ENCODE measurements at places on chromosomes 3 and 15.

- DNase-seq: no peak
These were observed 190.0 kb downstream of the PLCH1 start for GRCh38 chr3:155554777-155555451.

DNA sequence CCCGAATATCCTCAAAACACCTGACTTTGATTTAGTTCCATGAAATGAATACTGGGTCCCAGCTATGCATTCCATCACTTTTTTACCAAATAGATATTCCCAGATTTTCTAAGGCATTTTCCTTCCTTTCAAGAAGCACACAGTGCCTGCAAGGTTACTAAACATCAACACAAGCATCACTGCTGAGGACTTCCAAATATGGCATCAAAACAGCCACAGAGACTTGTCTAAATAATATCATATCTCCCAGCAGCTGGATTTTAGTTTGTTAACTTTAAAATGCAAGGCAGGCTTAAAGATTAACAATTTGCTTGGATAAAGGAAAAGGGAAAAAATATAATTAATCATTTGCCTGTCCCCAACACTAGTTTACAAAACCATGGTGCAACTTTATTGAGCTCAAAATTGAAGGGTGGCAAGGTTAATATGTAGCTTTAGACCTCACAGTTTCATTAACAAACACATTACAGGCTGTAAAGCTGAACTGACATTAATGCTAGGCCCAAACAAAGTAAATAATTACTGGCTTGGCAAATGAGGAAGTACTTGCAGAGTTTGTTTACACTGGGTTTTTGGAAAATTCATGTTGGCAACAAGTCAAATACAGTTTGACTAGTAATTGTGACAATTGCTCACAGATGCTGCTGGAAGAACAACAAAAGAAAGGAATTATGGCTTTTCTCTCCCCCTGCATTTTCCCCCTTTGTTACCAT is 401.7 kb upstream of the CDIN1 start:
- no peak for DNase-seq

GRCh38 chr3:123340336-123340735 is 108.6 kb downstream of the ADCY5 start:
- no peak for DNase-seq

- DNase-seq: no peak
These were observed 32.4 kb downstream of the SEC61A1 start for GRCh38 chr3:128084675-128085021.

- no peak for DNase-seq
These were observed 594.4 kb downstream of the FOXP1 start for GRCh38 chr3:70989174-70989573.

- no peak for DNase-seq
These were observed 6.5 kb downstream of the PBRM1 start for GRCh38 chr3:52679199-52679538.

- DNase-seq: no peak
These were observed 41.1 kb upstream of the SKOR1 start for GRCh38 chr15:67784090-67784781.

GRCh38 chr15:66830358-66830757 is 128.3 kb downstream of the SMAD6 start:
- no peak for DNase-seq

GRCh38 chr15:29355477-29355876 is 85.9 kb upstream of the NSMCE3 start:
- DNase-seq: no peak

DNA sequence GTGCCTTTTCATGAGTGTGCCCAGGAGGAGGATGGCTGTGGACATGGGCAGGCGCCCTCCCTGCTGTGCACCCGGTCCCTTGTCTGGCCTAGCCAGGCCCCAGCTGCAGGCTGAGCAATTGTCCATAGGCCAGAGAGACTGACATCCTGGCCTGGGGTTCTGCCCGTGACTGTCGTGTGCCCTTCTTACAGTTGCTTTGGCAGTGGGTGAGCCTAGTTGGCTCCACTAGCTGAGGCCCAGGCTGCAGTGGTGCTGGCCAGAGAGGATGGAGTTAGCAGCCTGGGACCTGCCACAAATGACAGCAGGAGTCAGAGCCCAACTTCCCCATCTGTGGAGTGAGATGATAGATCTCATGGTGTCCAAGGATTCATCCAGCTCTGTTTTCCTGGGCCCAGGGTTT is 9.0 kb upstream of the CHRNB4 start:
- no peak for DNase-seq

DNA sequence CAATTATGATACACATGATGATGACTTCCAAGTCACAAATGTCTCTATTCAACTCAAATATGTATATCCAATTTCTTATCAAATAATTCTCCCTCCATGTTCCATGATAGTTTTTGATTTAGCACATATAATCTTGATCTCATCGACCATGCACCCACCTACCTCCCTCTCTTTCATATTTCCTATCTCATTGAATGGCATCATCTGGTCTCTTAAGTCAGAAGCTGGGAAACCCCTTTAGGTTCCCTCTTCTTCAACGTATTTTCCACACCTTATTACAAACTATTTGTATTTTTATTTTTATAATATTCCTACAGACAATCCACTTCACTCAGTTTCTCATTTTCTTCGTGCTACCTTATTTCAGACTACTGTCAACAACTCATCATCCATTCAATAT is 56.9 kb upstream of the DPH6 start:
- DNase-seq: no peak

- no peak for DNase-seq
These were observed 51.5 kb downstream of the TTC23 start for GRCh38 chr15:99197856-99198255.

DNA sequence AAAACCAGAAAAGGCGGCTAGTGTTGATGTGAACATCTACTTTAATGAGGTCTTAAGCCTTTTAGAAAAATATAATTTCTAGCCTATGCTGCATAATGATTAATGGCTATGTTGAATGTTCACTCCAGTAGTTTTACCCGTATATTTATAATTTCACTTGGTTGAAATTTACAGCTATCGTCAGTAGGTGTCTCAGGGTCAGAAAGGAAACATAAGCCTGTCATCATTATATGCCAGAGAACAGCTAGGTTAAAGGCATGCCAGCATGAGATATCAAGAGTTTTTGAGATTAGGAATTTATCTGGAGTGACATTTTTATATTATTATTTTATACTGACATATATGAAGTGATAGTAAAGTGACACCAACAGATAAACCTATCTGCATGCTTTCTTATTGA is 904.1 kb downstream of the OTOL1 start:
- no peak for DNase-seq

GRCh38 chr15:45550436-45550835 is 27.9 kb upstream of the SLC30A4 start:
- DNase-seq: no peak

- peak; percentile 54 for DNase-seq
These were observed 11.7 kb downstream of the ABCC5 start for GRCh38 chr3:184005941-184006507.

DNA sequence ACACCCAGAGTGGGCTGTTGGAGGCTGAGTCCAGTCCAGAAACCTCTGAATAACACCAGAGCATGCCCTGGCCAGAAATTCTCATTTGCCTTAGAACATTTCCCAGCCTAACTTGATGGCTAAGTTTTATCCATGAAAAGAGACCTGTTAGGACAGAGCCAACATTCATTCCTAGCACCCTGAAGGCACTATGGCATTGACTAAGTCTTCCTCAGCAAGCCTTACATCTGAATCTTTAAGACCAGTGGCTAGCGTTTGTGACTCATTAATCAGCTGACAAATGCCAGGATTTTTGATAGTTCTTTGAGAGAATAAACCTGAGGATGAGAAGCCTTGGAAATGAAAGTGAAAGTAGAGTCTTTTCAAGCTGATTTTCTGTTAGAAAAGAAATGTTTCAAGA is 1087.1 kb upstream of the ALCAM start:
- no peak for DNase-seq

GRCh38 chr15:76982356-76982755 is 12.6 kb upstream of the PSTPIP1 start:
- DNase-seq: no peak

GRCh38 chr3:72538070-72538745 is 310.0 kb downstream of the SHQ1 start:
- no peak for DNase-seq

GRCh38 chr3:25940935-25941334 is 151.0 kb downstream of the OXSM start:
- no peak for DNase-seq

GRCh38 chr3:53300826-53301225 is 45.0 kb upstream of the TKT start:
- no peak for DNase-seq

DNA sequence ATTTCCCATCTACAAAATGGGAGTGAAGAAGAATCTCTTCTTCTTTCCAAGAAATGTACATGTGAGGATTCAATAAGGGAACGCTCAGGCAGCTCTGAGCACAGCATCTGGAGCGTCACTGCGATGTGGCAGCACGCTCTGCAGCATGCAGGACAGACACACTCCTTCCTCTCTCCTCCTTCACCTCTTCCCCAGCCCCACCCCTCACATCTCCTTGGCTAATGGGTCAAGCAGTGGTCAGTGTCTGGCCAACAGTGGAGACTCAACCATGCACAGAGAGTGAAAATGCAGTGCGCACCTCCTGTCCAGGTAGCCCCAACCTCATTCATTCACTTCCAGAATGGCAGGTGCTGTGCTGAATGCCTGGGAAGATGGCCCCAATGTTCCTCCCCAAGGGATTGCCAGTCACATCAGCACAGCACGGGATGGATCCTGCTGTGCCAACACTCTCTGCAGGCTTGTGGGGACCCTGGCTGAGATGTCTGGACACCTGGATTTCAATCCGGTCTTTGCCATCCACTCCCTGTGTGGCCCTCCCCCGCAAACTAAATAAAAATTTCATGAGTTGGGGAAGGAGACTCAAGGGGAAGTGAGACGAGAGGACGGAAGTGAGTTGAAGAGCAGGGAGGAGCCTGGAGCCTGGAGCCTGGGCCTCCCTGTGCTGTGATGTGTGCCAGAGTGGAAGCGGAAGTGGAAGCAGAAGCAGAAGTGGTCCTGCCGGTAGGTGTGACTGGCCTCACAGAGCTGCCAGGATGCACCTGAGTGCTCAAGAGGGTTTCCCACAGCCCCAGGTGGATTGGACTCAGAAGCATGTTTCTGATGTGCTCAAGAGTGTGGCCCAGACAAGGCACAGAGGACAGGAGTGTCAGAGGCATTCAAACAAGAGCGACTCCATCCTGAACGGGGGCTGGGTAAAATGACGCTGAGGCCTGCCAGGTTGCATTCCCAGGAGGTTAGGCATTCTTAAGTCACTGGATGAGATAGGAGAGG is 163.9 kb downstream of the SMAD6 start:
- DNase-seq: no peak

GRCh38 chr15:39180030-39180429 is 400.8 kb upstream of the THBS1 start:
- DNase-seq: no peak

- peak; percentile 9 for DNase-seq
These were observed 188.4 kb upstream of the ST8SIA2 start for GRCh38 chr15:92205255-92205739.

DNA sequence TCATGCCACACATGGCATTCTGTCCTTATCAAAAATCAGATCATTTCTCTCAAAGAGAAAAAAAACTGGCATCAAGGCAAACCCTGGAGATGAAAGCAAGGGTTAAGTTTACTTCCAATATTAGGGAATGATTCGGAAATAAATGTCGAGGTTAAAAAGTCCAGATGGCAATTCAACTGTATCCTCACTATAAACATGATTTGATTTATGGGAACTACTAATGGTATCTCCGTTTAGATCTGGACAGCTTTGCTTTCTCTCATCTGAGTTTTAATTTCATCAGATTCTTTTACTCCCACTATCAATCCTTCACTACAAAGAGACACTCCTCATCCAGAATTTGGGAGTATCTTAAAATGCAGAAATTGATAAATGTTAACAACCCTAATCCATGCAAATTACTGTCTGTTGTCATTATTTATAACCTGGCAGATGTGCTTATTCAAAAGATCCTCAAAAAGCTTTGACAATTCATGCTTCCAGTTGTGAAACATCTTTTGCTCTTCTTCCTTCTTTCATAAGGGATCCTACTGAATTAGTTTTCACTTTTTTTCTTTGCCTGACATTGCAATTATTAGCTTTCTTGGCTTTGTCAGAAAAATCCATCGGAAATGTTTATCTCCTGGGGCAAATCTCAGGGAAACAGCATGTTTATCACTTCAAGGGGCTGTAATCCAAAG is 903.2 kb downstream of the MCTP2 start:
- no peak for DNase-seq

DNA sequence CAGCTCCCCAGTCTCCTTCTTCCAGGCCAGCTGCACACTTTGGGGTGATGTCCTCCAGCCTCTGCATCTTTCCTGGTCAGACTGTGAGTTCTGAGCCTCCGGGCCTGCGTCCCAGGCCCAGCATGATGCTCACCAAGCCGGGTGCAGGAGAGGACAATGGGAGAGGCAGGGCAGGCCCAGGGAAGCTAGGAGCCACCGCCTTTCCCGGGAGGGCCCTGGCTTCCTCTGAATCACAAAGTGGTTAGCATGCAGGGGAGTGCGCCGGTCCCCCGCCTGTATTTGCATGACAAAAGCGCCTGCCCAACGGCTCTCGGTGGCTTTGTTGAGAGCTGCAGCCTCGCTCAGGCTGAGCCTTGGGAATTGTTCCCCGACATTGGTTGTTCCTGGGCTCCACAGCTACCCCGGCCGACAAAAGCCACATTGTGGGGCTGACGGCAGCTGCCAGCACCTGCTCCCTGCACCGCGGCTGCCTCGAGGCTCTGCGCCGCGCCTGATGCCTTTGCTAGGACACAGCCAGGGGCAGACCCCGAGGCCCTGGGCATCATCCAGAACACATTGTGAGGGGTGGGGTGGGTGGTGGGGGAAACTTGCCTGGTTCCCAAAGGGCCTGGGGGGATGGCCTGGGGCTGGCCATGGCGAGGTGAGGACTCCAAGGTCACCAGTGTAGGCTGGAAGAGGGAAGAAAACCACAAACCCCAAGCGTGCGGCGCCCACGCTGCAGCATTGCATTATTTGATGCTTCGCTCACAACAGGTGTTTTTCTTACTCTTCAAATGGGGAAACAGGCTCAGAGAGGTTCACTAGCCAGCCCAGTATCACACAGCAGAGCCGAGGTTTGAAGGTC is 20.0 kb upstream of the KLF13 start:
- DNase-seq: peak; percentile 96

DNA sequence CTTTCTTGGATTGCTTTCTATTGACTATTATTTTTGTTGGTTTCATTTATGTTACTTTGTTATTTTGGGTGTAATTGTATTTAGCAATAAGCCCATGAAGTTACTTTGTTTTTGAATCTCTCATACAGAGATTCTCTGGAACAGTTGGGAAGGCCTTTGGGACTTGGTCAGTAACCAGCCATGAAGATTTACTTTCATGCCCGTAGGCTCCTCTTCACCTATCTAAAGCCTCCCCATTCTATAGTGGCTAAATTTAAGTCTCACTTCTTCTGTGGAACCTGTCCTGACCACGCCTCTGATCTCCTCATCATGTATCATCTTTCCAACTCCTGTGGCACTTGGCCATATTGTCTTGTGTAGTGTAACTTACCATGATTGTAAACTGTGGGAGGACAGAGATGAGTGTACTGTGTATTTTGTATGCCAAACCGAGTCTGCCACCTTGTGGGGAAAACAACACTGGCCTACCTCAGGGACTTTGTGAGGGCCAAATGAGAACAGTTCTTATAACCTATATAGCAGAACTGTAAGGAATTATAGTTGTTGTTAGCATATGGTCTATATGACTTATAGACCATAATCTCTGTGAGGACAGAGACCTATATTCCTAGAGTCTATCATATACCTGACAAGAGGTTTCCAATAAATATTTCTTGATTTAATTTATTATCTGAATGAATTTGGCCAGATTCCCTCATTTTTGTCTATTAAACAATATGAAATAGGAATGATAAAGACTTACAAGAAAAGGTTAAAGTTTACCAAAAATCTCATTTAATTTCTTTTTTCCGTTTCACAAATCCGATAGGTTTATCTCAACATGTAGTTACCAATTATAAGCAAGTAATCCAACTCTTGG is 75.0 kb downstream of the STARD9 start:
- DNase-seq: peak; percentile 53

Data from H7 (cell line).